ENCODE measurements at places on chromosomes 7 and 10.

- DNase-seq: no peak
Observed at GRCh38 chr10:113473851-113474250, 79.0 kb upstream of the HABP2 start.

GRCh38 chr7:42227021-42227420 lies 10.0 kb downstream of the GLI3 start:
- no peak for DNase-seq

DNA sequence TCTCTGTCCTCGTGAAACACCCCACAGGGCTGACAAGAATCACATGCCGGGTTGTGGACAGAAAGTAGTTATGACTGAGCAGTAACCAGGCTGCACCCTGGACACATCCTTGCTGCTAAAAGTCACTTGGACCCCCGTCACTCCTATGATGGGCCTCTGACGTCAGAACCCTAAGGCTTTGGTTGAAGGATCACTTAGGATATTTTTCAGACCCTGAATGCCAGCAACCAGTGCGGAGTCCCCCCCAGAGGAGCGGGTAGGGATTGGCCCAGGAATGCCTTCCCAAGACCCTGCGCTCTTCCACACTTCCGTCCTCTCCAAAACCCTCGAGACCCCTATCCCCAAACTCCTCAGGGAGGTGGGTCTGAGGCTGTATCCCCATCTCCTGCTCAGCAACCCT lies 52.1 kb downstream of the CFAP46 start:
- no peak for DNase-seq

DNA sequence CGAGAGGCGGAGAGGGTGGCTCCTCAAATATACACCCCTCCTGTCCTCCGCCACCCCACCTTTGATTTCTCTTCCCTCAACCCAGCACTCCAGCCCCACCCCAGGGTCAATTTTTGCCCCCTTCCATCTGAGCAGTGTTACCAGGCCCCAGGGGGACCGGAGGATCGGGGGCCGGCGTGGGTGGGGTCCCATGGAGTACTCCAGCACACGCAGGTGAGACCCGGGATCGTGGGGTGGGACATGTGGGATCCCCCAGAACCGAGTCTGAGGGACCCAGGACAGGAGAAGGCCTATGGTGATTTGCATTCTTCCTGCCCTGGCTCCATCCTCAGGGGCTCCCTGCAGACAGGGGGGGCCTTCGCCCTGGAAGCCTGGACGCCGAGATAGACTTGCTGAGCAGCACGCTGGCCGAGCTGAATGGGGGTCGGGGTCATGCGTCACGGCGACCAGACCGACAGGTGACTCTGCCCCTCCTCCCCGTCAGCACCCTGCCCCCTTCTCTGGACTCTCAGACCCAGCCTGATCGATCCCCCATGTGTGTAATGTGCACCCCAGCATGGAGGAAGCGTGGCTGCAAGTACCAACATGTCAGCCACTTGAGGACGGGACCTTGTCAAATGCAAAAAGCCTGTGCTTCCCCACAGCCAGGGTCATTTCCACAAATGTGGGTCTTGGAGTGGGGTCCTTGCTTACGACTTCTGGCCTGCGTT lies 744 bp downstream of the TRIP6 start:
- DNase-seq: no peak

DNA sequence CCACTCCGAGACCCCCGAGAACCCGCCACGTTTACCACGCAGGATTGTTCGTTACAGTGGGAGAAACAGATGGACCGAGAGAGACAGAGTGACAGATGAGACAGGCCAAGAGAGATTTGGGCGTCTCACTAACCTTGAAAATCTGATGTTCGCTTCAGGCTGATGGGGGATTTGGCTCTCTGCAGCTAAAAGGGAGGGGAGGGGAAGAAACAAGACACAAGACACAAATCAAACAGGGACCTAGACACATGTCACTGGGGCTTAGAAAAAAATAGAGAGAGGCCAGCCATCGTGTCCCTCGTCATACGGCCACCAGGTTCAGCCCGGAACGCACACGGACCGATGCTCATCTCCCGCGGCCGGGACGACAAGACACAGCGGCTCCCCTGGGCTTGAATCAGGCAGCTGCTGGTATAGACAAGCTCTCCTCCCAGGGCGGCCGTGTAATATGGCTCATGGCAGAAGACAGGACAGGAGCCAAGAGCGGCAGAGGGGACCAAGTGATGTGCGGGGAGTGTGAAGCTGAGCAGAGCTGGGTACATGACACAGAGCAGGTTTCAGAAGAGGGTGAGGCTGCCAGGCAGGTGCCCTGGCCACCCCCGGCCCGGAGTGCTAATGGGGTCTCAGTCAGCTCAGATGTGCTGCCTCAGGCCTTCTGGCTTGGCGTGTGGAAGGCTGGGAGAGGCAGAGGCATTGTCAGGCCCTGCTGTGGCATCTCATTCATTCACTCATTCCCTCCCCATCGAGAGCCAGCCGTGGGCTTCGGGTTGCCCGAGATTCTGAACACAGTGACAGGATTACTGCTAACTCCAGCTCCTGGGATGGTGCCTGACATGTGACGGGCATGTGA lies 88.5 kb upstream of the GNA12 start:
- no peak for DNase-seq

DNA sequence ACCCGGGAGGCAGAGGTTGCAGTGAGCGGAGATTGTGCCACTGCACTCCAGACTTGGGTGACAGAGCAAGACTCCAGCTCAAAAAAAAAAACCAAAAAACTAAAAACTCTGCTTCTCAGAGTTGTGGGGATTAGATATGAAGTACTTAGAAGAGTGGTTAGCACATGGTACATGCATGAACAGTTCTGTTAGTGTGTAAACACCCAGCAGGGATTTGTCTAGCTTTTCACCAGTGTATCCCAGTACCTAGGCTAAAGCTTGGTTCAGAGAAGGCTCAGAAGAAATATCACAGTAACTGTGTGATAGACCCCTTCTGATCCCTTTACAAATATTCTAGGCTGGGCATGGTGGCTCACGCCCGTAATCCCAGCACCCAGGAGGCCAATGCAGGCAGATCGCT lies 9.5 kb downstream of the PPIA start:
- no peak for DNase-seq

DNA sequence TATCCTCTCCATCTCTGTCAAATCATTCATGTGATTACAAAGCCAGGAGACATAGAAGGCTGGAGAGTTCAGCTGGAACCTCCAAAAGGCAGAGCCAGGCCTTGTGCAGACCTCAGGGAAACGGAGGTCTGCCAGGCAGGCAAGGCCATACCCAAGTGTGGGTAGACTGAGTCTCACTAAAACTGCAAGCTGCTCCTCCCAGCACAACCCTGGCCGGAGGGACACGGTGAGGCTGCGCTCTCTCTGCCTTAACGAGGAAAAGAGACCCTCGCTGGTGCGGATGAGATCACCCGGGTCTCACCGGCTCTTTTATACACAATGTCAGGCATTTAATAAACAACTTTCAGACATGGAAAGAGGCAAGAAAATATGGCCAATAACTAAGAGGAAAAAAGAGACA lies 66.1 kb upstream of the INPP5A start:
- no peak for DNase-seq

- no peak for DNase-seq
Observed at GRCh38 chr10:36087006-36088005, 445.2 kb upstream of the FZD8 start.

DNA sequence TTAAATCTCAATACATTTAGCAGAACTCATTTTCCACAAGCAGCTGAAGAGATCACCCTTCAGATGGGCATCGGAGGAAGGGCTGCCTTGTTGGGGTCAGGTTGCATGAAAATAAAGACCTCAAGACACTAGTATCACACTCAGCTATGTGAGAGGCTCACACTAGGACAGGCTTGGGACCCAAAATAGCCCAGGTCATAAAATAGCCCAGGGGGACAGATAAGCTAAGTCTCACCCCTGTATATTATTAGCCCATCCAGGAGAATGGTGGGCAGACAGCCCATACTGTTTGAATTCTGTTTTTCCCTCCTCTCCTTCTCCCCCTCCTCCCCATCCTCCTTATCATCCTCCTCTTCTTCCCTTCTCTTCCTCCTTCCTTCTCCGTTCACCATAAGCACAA lies 415.1 kb upstream of the C7orf33 start:
- no peak for DNase-seq

- DNase-seq: no peak
Observed at GRCh38 chr10:47357911-47358310, 9.7 kb downstream of the RBP3 start.

GRCh38 chr7:125406111-125406510 lies 476.5 kb upstream of the POT1 start:
- no peak for DNase-seq

DNA sequence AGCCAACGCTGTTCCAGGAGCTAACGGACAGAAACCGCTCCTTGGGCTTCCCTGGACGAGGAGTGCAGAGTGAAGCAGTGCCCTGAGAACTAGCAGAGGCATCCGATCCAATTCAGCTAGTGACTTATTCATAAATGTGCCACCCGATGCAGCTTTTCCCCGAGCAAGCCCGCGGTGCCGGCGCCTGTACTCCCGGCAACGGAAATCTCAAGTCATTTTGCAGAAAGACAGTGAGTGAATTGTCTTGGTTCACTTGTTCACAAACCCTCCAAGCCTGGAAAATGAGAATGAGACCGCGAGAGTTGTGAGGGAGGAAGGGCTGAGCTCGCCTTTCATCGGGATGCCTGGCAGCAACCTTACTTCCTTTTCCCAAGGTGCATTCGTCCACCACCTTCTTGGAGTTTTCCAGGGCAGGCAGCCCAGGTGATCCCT lies 87.5 kb downstream of the COBL start:
- DNase-seq: no peak

DNA sequence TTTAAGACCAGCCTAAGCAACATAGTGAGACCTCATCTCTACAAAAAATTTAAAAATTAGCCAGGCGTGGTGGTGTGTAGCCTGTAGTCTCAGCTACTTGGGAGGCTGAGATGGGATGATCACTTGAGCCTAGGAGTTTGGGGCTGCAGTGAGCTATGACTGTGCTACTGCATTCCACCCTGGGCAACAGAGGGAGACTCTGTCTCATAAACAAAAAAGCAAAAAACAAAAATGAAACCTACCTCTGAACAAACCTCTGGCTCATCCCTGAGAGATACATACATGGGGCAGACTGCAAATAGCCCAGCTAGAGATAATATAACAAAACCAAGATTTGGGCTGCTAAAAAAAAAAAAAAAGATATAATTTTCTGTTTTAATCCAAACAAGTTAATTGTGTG lies 19.5 kb downstream of the C10orf67 start:
- no peak for DNase-seq

GRCh38 chr10:70593513-70593890 lies 9.0 kb downstream of the PRF1 start:
- no peak for DNase-seq

- no peak for DNase-seq
Observed at GRCh38 chr7:127713758-127714157, 61.8 kb downstream of the SND1 start.

DNA sequence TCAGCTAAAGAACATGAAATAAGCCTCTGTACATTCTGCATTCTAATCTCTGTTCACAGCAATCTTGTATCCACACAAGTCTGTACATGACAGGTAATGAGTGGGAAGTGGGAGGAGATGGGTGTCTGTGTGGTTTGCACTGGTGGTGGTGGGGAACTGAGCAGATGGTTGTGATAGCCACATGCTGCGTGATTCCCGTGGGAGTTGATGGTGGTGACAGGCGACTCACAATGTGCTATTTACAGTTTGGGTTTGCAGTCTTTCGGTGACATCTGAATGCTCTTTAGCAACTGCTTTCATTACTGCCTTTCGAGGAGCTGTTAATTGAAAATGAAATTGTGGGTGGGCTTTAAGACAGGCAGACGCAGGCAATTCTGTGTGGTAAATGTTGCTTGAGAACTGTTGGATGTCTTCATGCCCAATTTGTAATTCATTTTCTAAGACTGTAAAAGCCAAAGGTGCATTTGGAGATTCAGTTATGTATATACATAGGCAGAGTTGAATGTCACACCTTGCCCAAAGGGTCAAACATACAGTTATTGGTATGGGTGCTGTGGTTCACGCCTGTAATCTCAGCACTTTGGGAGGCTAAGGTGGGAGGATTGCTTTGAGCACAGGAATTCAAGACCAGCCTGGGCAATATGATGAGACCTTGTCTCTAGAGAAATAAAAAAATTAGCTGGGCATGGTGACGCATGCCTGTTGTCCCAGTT lies 308.2 kb downstream of the AUTS2 start:
- no peak for DNase-seq

Data from stimulated activated CD8-positive, alpha-beta memory T cell treated with anti-CD3 and anti-CD28 coated beads, Interleukin-7, amount 100 ng/mL, for 1 hour (primary cell).